ENCODE measurements at places on chromosomes 7 and 10.

DNA sequence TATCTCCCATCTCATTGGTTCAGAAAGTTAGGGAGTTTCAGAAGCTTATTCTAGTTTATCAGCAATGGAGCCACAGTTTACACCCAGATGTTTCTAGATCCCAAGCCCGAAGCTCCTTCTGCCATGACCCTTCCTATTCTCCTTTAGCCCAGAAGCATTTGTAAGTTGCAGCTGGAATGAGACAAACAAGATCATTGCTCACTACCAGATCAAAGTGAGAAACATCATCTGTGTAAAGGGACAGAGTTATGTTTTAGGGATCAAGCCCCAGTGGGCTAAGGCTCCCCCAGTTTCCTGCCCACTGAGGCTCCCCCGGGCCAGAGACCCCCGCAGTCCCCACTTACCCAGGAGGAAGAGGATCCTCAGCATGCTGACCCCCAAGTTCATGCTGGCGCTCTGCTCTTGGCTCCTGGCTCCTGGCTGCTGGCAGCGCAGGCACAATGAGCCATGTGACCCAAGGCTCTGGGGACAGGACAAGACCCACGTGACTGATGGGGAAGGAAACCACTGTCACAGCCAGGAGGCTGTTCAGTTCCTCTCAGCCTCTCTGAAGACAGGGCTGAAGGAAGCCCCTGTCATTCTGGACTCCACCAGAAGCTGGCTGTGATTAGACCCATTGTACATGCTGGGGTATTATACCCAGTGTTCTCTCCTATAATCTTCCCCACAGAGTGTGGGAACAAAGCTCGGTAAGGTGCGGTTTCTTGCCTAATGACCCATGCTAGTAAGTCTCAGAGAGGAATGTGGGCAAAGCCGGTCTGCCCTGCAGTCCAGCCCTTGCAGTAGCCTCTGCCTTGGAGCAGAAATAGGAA lies at the start of gene TMEM273:
TMEM273 (minus strand) TSS at position 442 of the 812 bp plus-strand sequence; CDS start at position 387, 55 bp downstream.
- DNase-seq, result no peak

DNA sequence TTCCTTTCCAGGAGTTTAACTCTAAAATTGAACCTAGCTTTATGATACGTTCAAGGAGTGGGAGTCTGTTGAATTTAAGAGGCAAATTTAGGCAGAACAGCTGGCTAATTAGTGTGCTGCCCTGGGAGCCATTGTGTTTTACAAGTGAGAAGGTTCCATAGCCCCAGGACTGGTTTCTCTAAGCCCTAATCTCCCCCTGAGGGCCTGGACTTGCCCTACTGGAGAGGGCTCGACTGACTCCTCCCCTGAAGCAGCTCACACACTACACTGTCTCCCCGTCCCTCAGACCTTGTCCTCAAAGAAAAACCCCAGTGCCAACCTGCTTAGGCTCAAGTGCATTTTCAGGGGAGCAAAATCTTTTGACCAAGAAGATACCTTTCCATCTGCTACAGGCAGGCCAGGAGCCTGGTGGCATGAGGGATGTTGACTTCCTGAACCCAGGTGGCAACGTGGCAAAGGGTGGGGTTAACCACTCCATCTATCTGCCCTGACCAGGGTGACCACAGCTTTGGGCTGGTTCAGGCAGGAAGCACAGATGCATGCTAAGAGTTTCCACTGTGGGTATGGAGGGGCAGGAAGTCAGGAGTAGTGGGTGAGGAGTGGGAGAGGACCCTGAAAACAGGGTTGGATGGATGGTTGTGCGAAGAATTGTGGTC lies 68.9 kb upstream of the CARD11 start:
- no peak for DNase-seq

DNA sequence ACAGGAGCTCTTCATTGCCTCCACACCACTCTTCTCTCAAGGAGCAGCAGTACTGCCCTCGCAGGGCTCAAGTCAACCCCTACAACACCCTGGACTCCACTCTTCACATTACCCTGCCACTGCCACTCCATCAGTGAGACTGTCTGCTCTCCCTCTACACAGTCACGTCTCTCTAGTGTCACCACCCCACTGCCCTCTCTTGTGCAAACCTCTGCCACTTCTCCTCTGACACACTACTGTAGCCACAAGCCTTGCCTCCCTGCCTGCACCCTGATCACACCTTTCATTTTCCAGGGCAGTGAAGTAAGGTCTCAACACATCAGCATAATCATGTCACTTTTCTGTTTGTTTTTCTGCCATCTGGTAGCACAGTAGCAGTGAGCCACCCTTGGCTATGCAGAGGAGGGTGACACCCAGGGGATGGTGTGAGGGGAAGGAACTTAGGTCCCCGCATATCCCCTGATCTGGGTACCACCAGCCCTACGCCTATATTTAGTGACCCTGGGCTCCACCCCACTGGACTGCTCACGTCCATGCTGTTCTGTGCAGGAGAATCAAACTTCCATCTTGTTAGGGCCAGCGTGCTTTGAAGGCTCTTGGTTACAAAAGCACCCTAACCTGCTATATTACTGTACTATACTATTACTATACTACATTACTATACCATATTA lies 1.6 kb downstream of the C10orf143 start:
- DNase-seq, result no peak

DNA sequence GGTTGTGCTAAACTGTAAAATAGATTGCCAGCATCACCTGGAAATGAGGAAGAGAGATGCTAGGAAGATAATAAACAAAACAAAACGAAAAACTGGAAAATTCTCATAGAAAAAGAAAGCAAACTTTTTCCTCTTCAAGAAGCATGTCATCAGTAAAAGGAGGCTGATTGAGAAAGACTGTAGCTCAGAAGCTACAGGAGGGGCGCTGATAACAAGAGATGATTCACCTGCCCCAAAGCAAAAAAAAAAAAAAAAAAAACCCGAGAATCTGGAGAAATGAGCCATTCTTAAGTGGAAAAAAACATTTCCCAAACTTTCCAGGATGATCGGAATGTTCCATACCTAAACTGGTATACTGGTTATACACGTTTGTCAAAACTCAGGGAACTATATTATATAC lies 130.5 kb upstream of the C1QL3 start:
- no peak for DNase-seq

All from glutamatergic neuron (in vitro differentiated cells).